ENCODE measurements at places on chromosomes 3 and 15.

GRCh38 chr15:66580643-66581042 lies 14.8 kb upstream of the LCTL start:
- DNase-seq, result no peak

- no peak for DNase-seq
Observed at GRCh38 chr3:154783061-154783460, 297.1 kb upstream of the MME start.

DNA sequence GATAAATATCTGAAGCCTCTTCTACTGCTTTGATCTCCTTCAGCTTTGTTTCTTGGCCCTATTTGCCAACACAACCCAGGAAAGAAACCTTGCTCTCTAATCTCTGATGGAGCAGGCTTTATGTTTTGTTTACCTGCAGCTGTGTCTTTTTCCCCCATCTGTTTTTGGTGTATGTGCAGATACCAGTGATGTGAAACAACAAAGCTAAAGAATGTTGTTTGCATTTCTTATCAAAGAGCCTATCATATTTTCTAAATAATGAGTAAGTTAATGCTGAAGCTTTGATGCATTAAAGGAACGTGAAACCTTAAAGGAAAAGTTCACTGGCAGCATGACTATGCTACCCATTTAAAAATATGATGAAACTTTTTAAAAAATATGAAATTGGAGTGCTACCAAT lies 238.4 kb downstream of the NEK10 start:
- DNase-seq, result no peak

- DNase-seq, result no peak
Observed at GRCh38 chr3:4808637-4809036, 170.6 kb upstream of the BHLHE40 start.

DNA sequence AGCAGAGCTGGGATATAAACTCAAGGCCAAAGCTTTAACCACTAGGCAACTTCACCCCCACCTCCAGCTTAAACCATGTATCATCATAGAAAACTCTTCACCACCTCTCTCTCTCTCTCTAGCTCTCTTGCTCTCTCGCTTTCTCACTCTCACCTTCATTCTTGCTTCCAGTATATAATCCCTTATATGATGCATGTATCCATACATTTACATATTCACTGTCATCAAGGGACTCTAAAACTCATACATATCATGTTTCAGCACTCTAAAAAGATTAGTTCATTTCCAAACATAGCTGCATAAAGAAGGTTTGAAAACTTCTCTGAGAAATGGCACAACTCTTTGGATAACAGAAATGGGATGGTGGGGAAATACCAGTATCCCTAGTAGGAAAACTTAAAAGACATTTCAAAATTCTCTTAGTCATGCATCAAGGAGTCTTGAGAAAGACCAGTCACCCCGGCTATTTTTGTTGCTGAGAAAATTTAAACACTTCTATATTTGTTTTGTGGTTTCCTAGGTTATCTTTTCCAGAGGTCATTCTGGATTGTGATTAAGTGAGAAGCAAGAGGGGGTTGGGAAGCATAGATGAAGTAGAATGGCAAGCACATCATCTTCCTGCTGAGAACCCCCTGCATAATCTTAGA lies 447.8 kb upstream of the THBS1 start:
- no peak for DNase-seq

- no peak for DNase-seq
Observed at GRCh38 chr3:5784690-5785089, 597.2 kb downstream of the EDEM1 start.

- DNase-seq, result no peak
Observed at GRCh38 chr3:125203731-125204130, 8.8 kb downstream of the SLC12A8 start.

GRCh38 chr15:43281926-43282602 lies 15.3 kb upstream of the TGM5 start:
- no peak for DNase-seq

GRCh38 chr3:30756218-30756617 lies 138.2 kb downstream of the GADL1 start:
- no peak for DNase-seq

DNA sequence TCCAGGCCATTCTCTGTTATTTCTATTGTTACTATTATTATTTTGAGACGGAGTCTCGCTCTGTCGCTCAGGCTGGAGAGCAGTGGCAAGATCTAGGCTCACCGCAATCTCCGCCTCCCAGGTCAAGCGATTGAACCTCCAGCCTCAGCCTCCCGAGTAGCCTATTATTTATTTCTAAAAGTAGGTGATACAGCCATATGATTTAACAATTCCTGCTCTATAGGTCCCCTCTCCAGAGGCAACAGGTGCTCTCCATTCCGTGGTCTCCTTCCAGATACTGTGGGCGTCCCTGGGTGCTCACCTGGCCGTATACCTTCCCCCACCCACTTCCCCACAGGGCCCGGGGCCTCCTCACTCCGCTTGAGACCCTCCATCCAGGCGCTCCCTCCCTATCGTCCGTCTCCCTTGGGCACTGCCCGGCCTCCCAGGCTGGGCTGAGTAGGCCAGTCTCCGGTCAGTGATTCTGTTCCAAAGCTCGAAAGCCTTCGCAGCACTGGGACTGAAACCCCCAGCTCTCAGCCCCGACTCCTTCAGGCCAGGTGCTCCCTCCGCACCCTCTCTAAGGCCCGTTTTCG lies 708 bp upstream of the PTPN23 start:
- DNase-seq, result no peak

All from CD4-positive, alpha-beta T cell treated with Interleukin-17A for 4 hours (primary cell).